ENCODE measurements at places on chromosomes 3 and 15.

GRCh38 chr3:142925140-142925539 lies 36.3 kb upstream of the PCOLCE2 start:
- no peak for DNase-seq

DNA sequence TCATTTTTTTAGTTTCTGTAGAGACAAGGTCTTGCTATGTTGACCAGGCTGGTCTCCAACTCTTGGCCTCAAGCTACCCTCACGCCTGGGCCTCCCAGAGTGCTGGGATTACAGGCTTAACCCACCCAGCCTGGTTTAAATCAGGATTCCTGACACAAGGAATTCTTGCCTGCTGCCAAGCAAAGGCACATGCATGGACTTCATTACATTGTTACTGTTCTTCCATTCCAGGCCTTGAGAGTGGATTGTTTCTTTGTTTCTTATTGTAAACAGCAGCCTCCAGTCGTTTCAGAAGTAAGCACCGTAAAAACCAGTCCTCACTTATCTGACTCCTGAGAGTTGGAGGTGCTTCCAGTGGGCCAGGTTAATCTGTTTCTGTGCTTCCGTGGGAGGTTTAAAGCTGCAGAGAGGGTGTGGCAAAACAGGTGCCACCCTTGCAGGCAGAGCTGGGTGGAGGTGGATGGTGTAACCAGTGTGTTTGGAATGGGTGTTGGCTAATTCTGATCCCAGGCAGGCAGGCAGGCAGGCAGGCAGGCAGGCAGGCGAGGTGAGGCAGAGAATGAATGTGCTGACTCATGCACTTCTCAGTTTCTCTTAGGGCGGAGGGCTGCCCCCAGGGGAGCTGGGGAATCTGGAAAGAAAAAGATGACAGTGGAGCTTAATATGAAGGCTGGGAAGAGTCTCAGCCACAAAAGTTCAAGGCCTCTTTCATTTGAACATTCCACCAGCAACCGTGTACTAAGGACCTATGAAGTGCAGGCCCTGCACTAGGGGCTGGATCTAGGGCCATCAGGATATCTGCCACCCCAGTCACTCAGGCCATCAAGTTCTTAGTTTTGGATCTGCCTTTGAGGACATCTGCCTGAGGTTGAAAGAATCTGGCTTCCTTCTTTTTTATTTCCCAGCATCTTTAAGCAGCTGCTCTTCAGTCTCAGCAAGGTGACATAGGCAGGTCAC lies 37.0 kb upstream of the CDCP1 start:
- peak; percentile 61 for DNase-seq

DNA sequence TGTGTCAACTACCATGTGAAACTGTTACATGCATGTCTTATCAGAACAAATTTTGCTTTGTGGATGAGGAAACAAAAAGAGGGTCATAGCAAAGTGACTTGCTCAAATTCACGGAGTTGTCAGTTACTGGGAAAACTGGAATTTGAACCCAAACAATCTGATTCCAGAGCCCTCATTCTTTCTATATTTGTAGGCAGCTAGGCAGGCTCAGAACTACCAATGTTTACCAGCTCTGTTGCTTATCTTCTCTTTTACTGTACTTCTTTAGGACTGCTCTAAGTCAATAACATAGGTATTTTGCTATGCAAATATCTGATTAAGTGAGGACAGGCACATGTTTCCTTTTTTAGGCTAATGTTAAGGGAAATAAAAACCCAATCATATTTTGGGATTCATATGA lies 450.5 kb downstream of the ZPLD1 start:
- peak; percentile 17 for DNase-seq

DNA sequence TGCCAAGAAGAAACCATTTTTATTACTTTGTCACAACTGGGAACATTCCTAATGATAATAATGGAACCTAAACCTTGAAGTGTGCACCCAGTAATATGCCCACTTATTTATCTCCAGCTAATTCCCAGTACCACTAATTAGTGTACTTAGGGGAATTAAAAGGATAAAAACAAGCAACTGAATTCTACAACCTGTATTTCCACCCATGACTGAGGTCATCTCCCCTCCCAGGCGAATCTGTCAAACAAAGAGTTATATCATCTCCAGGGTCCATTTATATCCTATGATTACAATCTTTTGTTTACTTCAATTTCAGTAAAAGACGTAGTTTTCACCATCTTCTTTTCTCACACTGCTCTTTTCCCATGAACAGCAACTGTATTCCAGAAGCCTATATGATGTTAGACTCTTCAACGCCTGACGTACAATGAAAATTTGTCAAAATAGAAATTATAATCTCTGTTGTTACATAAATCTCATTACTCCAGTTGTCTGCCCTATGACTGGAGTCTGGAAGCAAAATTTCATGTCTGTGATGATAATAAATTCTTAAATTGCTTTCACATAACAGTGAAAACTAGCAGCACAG lies 177.6 kb downstream of the GOLIM4 start:
- no peak for DNase-seq

GRCh38 chr3:67196677-67197076 lies 198.6 kb downstream of the KBTBD8 start:
- DNase-seq, result no peak

- no peak for DNase-seq
Observed at GRCh38 chr3:31541089-31541488, 8.4 kb downstream of the STT3B start.

- DNase-seq, result no peak
Observed at GRCh38 chr3:15083252-15083651, 15.7 kb downstream of the RBSN start.

- DNase-seq, result no peak
Observed at GRCh38 chr3:102532901-102533300, 98.1 kb downstream of the ZPLD1 start.

GRCh38 chr3:30510596-30510995 lies 95.8 kb upstream of the TGFBR2 start:
- DNase-seq, result no peak

GRCh38 chr3:150264561-150265279 lies 143.4 kb upstream of the TSC22D2 start:
- DNase-seq, result no peak

- no peak for DNase-seq
Observed at GRCh38 chr3:127565711-127566110, 24.8 kb downstream of the TPRA1 start.

- DNase-seq, result no peak
Observed at GRCh38 chr15:93467337-93467736, 378.3 kb upstream of the RGMA start.

GRCh38 chr3:188031121-188031520 lies 122.8 kb upstream of the LPP start:
- no peak for DNase-seq

GRCh38 chr3:97927704-97928103 lies 44.5 kb downstream of the RIOX2 start:
- no peak for DNase-seq

DNA sequence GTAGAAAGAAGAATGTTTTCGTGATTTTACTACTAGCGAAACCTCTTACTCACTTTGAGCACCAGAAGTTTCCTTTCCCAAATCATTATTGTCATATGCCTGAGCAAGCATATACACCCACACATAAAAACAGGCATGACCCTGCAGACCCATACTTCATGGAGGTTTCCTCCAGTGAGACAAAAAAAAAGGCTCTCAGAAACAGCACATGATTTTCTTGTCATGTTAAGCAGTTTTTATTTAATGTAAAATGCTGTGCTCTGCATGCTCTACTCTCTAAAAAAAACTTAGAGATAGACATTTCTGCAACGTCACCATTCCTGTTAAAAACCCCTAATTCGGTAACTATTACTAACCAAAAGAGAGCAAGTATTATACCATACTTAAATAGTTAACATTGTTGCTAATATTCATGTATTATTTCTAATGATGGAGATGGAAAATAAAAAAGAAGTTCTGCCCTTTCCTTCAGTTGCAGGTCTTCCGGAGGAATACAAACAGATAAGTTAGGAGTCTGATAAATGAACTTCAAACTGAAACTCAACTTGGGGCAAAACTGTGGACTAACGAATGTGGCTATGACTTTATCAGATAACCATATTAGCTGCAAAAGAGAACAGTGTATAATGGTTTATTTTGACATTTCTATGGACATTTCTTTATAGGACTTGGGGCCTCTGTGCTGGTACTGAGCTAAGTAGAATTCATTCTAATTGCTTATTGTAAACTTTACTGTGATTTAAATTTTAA lies 15.9 kb downstream of the CD200R1 start:
- no peak for DNase-seq

GRCh38 chr3:170426240-170426797 lies 7.7 kb downstream of the CLDN11 start:
- DNase-seq, result no peak

DNA sequence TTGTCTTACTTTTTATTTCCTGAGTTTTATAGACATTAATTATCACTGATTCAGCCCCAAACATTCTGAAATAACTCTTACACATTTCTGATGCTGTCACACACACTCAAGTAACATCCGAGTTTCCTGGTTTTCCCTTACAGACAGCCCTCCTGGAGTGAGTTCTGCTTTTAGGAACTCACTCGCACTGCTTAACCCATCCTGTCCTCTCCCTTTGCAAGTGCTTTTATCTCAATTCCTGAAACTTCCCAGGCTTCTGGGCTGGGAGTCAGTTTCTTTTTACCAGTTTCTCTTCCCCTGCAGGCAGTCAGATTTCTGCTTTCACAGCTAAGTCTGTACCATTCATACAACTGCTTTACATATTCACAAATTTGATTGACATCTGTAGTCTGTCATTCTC lies 15.6 kb upstream of the SH3GL3 start:
- DNase-seq, result no peak

- no peak for DNase-seq
Observed at GRCh38 chr3:44939581-44940036, 36.4 kb downstream of the ZDHHC3 start.

DNA sequence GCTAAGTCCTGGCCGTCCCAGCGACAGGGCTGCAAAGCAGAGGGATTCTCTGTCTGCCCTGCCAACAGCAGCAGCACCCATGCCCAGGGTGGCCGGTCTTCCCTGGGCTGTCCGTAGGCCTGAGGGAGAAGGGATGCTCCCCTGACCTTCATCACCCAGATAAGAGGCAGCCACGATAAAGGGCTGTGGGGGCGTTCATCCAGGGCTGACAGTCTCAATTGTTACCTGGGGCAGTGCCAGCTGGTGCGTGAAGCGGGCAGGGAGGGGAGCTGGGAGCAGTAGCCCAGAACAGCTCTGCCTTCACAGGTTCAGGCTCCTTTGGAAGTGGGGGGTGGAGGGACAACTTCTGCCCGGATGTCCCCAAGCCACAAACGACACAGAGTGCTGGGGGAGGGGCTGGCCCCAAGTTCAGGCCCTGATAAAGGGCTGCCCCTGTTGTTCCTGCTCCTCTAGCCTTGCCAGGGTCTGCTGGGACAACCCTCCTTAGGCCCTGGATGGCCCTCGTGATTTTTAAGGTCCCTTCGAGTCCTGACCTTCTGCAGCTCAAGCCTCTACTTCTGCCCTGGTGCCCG lies 94.7 kb downstream of the RAB11A start:
- no peak for DNase-seq

DNA sequence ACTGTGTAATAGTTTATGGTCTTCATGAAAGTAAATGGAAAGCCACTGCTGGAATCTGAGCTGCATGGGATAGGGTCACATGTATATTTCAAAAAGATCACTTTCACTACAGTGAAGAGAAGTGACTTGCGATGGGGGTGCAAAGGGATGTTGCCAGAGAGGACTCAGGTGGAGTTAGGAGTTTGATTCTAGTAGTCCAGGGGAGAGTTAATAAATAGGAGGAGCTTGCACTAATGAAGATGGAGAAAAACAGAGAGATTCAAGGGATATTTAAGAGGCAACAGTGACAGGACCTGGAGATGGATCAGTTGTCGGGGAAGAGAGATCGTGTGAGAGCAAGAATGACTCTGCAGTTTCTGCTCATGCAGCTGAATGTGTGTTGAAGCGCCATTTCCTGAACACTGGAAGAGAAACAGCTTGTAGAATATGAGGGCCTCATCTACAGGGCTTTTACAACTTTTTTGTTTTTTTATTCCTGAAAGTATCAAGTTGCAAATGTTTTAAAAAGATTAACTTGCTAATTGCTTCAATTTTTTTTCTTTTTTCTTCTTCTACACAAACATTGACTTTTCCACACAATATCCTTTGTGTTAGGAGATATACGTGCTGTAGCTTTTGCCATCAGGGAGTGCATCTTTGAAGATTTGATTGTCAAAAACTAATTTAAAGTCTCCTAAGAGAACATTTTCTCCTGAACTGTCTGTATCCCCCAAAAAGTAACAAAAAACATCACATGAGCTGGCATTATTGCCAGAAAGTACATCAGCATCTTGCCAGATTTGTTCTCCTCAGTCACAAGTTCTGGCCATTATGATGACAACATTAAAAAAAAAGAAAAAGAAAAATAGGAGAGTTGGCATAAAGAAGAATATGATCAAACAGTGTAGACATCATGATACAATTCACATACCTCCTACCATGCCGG lies 37.5 kb downstream of the SETMAR start:
- no peak for DNase-seq

- no peak for DNase-seq
Observed at GRCh38 chr3:59374091-59374817, 324.4 kb upstream of the CFAP20DC start.

GRCh38 chr3:31384117-31384516 lies 148.6 kb upstream of the STT3B start:
- DNase-seq, result no peak

DNA sequence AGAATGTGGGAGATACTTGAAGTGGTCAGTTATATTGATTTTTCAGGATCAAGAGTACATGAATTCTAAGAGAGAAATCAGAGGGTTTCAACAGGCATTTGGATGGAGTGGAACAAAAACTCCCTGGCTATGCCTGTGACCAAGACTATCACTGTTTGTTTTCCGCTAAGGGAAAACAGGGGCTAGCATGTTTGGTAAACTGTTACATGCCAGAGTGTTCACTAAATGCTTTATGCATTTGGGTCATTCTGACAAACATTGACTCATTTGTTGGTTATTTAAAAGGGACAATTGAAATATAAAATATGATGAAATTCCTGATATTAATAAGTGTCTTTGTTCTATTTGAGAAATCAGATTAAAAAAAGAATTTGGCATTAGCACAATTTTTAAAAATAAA lies 603.9 kb upstream of the KCNMB2 start:
- DNase-seq, result no peak

DNA sequence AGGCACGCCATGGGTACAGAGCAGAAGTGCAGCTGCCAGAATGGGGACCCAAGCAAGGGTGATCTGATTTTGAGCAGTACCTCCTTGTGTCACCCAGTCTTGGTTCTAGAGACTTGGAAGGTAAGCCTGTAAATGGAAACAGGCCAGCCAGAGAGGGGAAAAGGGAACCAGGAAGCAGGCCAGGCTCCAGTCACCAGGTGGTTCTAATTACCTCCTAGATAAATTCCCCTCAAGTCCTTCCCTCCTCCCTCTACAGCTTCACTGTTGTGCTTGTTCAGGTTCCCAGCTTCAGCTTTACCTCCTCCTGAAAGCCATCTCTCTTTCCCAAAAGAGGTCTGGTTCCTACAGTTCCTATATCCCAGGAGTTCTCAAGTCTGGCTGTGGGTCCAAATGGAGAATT lies 58.8 kb upstream of the SLC7A14 start:
- DNase-seq, result no peak

- no peak for DNase-seq
Observed at GRCh38 chr3:26145769-26146168, 355.9 kb downstream of the OXSM start.

- no peak for DNase-seq
Observed at GRCh38 chr3:188537606-188538005, 383.6 kb downstream of the LPP start.

GRCh38 chr3:159941038-159942000 lies 47.3 kb upstream of the IL12A start:
- DNase-seq, result no peak
